ENCODE measurements at places on chromosomes 11 and 22. TPM values are rescaled to one million over a fixed set of nuclear protein-coding genes. Genes with fewer than 3 reads are reported as not detected.

GRCh38 chr11:35043936-35044335 lies 95.0 kb upstream of the CD44 start:
- no peaks in the 10 kb centered on the region for H3K27me3 ChIP-seq
- H3K36me3 ChIP-seq, result no peaks in the 10 kb centered on the region
- no peak overlapping the region for H3K4me3 ChIP-seq
- H3K4me1 ChIP-seq, result peaks cover 58% of the 10 kb centered on the region
- DNase-seq, result no peak
- H3K27ac ChIP-seq, result peak overlapping the region; percentile 89

GRCh38 chr11:120994091-120994859 lies 29.6 kb upstream of the TBCEL start:
- no peak for DNase-seq
- H3K27me3 ChIP-seq, result no peaks in the 10 kb centered on the region
- no peaks in the 10 kb centered on the region for H3K36me3 ChIP-seq
- no peak overlapping the region for H3K27ac ChIP-seq

DNA sequence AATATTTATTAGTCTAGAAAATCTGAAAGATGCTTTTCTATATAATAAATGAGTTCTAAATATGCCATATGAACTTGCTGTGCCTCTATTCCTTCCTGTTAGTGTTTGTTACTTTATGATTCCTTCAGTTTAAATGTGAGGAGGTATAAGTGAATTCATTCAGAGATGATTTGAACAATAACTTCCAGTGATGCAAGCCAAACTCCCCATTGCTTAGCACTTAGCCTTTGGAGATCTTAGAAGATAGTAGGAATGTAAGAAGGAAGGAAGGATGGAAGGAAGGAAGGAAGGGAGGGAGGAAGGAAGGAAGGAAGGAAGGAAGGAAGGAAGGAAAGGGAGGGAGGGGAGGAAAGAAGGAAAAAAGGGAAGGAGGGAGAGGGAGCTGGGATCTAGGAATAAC lies 25.1 kb downstream of the MMP13 start:
- no peaks in the 10 kb centered on the region for H3K4me1 ChIP-seq
- no peak for DNase-seq
- H3K27ac ChIP-seq, result no peak overlapping the region
- H3K36me3 ChIP-seq, result no peaks in the 10 kb centered on the region

DNA sequence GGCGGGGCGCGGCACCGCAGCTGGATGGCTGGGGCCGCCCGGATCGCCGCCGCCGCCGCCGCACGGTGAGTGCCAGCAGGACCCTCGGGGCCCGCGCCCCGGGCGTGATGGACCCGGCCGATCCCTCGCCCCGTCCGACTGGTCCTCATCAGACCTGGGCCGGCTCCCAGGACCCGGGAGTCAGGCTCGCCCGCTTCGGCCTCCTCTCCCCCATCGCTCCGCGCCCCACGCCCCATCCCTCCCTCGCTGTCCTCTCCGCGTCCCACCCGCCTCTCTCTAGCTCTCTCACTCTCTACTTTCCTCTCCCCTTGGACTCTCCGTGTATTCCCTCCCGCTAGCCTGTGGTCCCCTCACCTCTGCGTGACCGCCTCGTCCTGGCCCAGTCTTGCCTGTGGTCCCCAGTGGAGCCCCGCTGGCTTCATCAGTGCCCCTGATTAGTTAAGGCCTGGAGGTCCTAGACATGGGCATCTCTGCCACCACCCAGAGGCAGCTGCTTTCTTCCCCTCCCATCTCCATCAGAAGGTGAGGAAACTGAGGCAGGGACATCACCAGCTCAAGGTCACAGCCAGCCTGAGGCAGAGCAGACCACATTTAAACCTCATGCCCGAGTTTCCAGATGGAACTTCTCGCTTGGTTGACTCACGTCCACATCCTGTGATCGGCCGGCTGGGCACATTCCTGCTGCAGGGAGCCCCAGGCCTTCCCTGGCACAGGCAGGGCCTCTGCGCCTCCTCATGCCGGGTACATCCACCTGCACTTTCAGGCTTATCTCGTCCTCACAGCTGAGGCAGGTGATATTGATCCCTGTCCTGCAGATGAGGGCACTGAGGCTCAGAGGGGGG lies 429 bp downstream of the SLC39A13 start:
- peak overlapping the region; percentile 71 for H3K4me3 ChIP-seq
- peaks cover 13% of the 10 kb centered on the region for H3K4me1 ChIP-seq
- peak overlapping the region; percentile 83 for H3K27ac ChIP-seq
- no peaks in the 10 kb centered on the region for H3K27me3 ChIP-seq
- DNase-seq, result no peak

DNA sequence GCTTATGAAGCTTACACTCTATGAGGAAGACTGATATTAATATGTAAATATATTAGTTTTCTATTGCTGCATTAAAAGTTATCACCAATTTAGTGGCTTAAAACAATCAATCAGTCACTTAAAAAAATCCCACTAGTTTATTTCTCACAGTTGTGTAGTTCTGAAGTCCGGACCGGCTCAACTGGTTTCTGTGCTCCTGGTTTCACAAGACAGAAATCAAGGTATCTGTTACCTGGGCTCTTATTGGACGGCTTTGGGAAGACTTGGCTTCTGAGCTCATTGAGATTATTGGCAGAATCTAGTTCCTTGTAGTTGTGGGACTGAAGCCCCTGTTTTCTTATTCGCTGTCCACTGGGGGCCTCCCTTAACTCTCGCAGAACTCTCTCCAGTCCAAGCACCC lies 343.0 kb downstream of the RAB38 start:
- no peak overlapping the region for H3K27ac ChIP-seq
- H3K27me3 ChIP-seq, result no peaks in the 10 kb centered on the region
- H3K4me1 ChIP-seq, result no peaks in the 10 kb centered on the region
- no peaks in the 10 kb centered on the region for H3K36me3 ChIP-seq

DNA sequence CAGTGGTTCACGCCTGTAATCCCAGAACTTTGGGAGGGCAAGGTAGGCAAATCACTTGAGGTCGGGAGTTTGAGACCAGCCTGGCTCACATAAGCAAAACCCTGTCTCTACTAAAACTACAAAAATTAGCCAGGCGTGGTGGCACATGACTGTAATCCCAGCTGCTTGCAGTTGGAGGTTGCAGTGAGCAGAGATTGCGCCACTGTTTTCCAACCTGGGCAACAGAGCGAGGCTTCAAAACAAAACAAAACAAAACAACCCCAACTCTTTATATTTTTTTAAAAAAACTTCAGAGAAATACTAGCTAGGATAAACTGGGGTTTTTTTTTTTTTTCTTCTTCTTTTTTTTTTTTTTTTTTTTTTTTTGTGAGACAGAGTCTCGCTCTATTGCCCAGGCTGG lies 31.8 kb upstream of the RAPSN start:
- no peak overlapping the region for H3K4me3 ChIP-seq
- DNase-seq, result no peak
- H3K36me3 ChIP-seq, result peaks cover 63% of the 10 kb centered on the region

DNA sequence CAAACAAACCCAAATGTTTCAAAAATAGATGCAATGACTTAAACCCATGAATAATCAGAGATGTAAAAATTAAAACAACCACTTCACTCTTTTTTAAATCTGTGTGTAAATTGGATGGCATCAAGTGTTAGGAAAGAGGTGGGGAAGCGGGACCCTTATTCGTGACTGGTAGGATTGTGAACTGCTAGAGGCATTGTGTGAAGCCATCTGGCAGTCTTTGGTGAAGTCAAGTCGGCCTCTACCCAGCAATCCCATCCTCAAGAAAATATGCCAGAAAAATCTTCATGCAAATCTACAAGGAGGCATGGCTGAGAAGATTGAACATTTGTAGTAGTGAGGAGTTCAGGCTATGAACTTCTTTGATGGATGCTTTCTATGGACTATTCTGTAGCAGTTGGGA lies 114.6 kb upstream of the C11orf87 start:
- H3K4me1 ChIP-seq, result no peaks in the 10 kb centered on the region
- H3K4me3 ChIP-seq, result no peak overlapping the region
- no peak for DNase-seq
- no peaks in the 10 kb centered on the region for H3K27me3 ChIP-seq

DNA sequence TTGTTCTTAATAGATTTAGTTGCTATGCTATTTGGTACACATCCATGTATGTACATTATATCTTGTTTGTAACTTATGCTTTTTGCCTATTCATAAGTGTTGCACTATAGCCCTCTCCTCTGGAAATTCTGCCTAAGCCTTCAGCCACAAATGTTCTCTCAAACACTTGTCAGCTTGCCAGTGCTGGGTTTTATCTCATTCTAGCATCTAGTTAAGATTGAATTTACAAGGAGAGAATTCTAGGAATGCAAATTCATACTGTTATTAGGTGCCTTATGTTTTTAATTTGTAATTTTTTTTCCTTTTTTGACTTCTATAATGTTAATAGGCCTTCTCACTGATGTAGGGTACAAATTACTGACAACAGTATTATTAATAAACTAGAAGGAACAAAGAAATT lies 14.6 kb upstream of the CTSC start:
- no peak for DNase-seq
- H3K36me3 ChIP-seq, result no peaks in the 10 kb centered on the region
- H3K4me1 ChIP-seq, result no peaks in the 10 kb centered on the region
- no peak overlapping the region for H3K27ac ChIP-seq

APOA1 gene
- 0.46 TPM for total RNA-seq

CTSW gene
- total RNA-seq, result 29.3 TPM

UBE4A gene
- total RNA-seq, result 39.0 TPM

OR51D1 gene
- not detected for total RNA-seq

Measured in naive thymus-derived CD4-positive, alpha-beta T cell (primary cell).